Activated T-helper 1 cell treated with Interleukin-2 at 50 U/mL for 16 hours (primary cell): ENCODE measurements at places on chromosomes 6 and 20.

- no peak for DNase-seq
Observed at GRCh38 chr6:51738614-51739013, 348.8 kb downstream of the PKHD1 start.

GRCh38 chr6:29870104-29870503, 42.5 kb downstream of the HLA-G start:
- DNase-seq: no peak

GRCh38 chr20:45779011-45779915, 12.4 kb downstream of the WFDC3 start:
- no peak for DNase-seq

GRCh38 chr6:92719773-92720172, 699.6 kb downstream of the EPHA7 start:
- no peak for DNase-seq

DNA sequence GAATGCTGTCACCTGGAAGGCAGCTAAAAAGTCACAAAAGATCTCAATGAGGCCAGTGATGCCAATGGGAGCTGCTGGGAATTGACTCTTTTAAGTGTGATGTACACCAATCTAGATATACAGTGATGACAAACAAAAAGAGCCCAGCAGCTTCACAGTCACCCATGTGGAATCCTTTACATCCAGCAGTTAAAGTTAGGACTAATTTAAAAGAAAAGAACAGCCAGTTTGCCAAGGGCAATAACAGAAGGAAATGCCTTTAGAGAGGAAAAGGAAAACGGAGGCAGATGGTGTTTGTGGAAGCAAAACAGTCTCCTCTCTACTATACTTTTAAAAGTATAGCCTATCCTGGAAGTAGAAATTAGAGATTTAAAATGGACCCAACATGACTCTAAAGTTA, 873.5 kb downstream of the EPHA7 start:
- DNase-seq: no peak

GRCh38 chr6:53496797-53497375, 48.0 kb downstream of the GCLC start:
- no peak for DNase-seq

GRCh38 chr6:158481690-158482473, 78.0 kb upstream of the TMEM181 start:
- DNase-seq: no peak

DNA sequence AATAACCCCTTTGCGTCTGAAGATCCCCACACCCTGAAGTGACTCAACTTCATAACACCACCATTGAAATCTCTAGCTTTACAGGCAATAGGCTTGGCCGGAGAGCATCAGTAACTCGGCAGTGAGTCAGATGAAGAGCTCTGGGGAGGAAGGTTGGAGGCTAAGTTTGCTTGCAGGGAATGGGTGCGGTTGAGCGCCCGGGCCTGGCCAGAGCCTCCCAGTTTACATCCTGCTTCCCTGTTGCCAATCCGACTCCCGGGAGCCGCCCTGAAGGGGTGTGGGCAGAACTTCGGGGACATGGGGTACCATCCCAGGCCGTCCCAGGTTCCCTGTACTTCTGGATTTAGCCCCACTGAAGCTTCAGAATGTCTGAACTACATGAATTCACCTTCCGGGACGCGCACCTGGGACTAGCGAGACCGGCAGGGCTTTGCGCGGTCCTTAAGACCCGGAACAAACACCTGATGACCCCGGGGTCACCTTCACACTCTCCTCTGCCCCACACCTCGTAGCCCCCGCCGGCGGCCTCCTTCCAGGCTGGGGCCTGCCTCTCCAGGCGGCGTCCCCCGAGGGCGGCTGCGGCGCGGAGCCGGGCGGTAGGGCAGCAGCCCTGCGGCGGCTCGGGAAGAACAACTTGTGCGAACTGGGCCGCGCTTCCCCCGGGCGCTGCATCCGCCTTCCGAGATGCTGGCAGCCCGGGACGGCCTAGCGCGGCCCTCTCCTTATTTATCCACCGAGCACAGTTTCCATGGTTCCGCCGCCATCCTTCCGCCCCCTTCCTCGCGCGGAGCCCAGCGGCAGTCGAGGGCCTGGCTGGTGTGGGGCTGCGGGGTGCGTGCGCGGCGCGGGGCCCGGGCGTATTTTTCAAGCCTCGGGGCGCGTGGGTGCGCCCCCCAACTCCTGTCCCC, 56.6 kb upstream of the RREB1 start:
- no peak for DNase-seq
